Thoracic aorta (tissue), 2 donors: ENCODE measurements at places on chromosomes 7 and 10.

GRCh38 chr10:42609872-42610271, 28.5 kb downstream of the ZNF33B start:
- no peak overlapping the region for H3K27ac ChIP-seq
- no peaks in the 10 kb centered on the region for H3K4me1 ChIP-seq
- H3K4me3 ChIP-seq, result no peak overlapping the region
- H3K27me3 ChIP-seq, result no peaks in the 10 kb centered on the region
- DNase-seq, result no peak

GRCh38 chr7:82442492-82443035, 1.0 kb downstream of the CACNA2D1 start:
- peak overlapping the region; percentile 96 for H3K4me3 ChIP-seq
- no peaks in the 10 kb centered on the region for H3K36me3 ChIP-seq

DNA sequence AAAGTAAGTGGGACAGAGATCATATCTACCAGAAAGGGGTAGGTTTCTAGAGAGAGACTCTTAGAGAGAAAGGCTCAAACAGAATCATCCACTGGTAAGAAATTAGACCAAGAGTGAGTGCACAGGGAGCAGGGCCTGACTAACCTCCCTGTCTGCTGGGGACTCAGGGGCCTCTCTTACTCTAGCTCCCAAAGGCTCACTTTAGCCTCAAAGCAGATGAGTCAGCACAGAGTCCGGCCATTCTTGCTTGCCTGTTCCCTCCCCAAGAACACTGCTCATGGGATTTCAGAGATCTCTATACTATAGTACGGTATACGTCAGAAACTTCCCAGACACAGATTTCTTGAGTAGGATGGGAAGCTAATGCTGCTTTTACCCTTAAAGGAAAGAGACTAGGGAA, 32.7 kb downstream of the RBM28 start:
- H3K4me3 ChIP-seq, result no peak overlapping the region
- no peaks in the 10 kb centered on the region for H3K4me1 ChIP-seq
- DNase-seq, result no peak
- no peaks in the 10 kb centered on the region for H3K27me3 ChIP-seq

DNA sequence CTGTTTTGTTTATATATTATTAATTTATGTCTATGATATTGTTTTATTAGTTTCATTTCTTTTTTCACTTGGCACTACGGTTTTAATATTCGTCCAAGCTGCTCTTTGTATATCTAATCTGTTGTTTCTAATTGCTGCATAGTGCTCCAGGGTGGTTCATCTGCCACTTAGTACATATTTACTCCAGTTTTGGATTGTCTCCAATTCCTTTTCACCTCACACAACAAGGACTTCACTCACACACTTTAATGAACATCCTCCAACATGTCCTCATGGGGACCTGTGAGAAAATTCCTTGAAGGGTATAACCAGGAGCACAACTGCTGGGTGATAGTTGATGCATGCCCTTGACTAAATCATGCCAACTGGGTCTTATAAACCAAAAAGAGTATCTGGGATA, 14.1 kb upstream of the NOC3L start:
- H3K27ac ChIP-seq, result no peak overlapping the region
- H3K27me3 ChIP-seq, result no peaks in the 10 kb centered on the region
- H3K36me3 ChIP-seq, result no peaks in the 10 kb centered on the region
- H3K4me3 ChIP-seq, result no peak overlapping the region
- DNase-seq, result no peak
